Activated naive CD8-positive, alpha-beta T cell treated with anti-CD3 and anti-CD28 coated beads, Interleukin-2, amount 10 ng/mL, durations not matched to agents 7 days and 5 days (primary cell): ENCODE measurements at places on chromosomes 2 and 18. TPM values are rescaled to one million over a fixed set of nuclear protein-coding genes. Genes with fewer than 3 reads are reported as not detected.

The CYBRD1 gene
- 1.1 TPM for total RNA-seq

The NT5DC4 gene
- not detected for total RNA-seq

GRCh38 chr18:53819174-53819573, 405.3 kb downstream of the MBD2 start:
- no peaks in the 10 kb centered on the region for H3K36me3 ChIP-seq
- no peak overlapping the region for H3K27ac ChIP-seq
- no peak overlapping the region for H3K4me3 ChIP-seq
- H3K4me1 ChIP-seq, result no peaks in the 10 kb centered on the region
- no peak for DNase-seq

DNA sequence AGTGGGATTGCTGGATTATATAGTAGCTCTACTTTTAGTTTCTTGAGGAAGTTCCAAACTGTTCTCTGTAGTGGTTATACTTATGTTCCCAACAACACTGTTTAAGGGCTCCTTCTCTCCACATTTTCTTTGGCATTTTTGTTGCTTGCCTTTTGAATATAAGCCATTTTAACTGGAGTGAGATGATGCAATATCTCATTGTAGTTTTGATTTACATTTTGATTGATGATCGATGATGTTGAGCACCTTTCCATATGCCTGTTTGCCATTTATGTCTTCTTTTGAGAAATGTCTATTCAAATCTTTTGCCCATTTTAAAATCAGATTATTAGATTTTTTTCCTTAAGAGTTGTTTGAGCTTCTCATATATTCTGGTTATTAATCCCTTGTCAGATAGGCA, 243.3 kb downstream of the PTGR3 start:
- no peaks in the 10 kb centered on the region for H3K36me3 ChIP-seq
- H3K4me3 ChIP-seq, result no peak overlapping the region
- no peak overlapping the region for H3K27ac ChIP-seq
- no peaks in the 10 kb centered on the region for H3K27me3 ChIP-seq
- no peak for DNase-seq

DNA sequence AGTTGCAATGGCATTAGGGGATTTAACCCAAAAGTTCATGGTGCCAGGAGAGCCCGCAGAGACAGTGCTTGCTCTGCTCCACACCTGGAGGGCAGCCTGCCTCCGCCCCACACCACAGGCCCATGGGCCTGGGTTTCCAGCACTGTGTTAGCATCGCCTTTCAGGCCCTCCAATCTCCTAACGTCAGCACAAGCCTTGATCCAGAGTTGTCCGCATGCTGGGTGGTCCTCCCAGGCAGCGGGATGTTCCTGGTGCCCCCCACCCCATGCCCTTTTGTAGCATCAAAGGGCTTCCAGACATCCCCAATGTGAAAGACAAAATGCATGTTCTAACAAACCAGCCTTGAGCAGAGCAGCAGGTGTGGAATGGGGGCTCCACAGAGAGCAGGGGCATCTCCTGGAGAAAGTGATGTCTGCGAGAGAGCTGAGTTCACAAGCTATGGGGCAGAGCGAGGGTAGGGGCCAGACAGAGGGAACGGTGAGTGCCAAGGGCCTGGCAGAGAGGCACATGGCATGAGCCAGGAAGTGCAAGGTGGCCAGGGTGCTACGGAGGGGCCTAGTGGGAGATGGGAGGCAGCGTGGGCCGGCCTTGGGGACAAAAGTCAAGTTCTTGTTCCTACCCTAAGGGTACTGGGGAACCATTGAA, 119.2 kb downstream of the CYP26B1 start:
- H3K27me3 ChIP-seq, result peaks cover 3% of the 10 kb centered on the region
- H3K4me3 ChIP-seq, result no peak overlapping the region
- no peak for DNase-seq
- H3K4me1 ChIP-seq, result no peaks in the 10 kb centered on the region
- H3K27ac ChIP-seq, result no peak overlapping the region

GRCh38 chr2:236129935-236130334, 38.3 kb downstream of the GBX2 start:
- no peaks in the 10 kb centered on the region for H3K27me3 ChIP-seq
- no peak overlapping the region for H3K27ac ChIP-seq
- no peak for DNase-seq
- no peaks in the 10 kb centered on the region for H3K36me3 ChIP-seq
